Hematopoietic multipotent progenitor cell (in vitro differentiated cells): ENCODE measurements at places on chromosomes 4 and X.

DNA sequence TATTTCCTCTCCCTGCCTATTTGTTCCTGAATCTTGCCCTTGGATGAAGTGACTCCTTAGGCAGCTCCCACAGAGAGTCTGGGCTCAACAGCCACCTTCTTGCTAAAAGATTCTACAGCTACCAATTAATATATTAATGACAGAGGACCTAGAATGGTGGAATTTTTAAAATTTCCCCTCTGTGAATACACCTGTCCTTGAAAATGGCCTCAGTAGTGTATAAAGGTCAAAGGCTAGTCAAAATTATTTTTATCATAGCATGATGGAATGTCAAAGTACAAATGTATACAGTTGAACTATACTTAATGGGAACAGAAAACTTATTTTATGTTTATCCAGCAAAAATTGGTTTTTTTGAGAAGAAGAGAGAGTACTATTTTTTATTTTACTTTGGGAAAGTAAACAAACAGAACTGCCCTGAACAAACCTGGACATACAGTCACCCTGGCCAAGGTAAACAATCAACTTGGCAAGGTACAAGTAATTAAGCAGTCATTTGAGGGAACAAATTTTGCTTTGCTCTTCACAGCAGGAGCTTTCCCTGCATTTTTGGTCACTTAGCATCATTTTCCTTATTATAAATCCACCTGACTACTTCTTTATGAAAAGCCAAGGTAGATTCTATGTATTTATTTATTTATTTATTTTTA, 250.8 kb downstream of the INPP4B start:
- no peak for DNase-seq

DNA sequence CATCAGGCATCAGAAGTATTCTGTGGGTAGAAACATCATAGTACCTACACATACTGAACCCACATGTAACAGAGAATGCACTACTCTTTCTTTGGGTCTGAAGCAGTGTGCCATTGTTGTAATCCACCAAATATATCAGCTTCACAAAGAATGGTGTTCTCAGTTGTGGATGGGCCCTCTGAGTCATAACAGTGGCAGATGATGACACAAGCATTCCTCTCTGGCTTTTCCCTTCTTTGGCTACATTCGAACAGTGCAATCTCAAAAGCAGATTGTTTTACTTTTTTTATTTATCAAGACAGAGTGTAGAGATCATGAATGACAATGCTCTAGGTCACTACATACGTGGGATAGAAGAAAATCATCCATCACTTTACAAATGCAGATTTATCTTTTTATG, 247.2 kb upstream of the EPHA5 start:
- no peak for DNase-seq

DNA sequence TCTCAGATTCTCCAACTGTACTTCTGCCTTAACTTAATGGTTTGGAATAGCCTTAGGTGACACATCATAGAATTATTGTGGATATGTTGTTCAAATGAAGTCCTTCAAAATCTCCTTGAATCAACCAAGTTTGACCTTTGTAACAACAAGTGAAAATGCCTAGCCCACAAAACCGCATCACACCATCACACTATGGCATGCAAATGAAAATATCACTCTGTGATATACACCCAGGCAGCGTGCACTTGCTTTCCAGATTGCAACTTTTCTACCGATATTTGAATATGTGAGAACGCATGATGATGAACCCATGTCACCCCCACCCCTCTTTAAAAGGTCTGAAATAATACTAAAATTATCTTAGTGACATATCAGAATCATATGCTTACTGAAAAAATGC, 656.7 kb downstream of the GABRG1 start:
- no peak for DNase-seq

GRCh38 chr4:94156826-94157225, 50.8 kb upstream of the SMARCAD1 start:
- no peak for DNase-seq

DNA sequence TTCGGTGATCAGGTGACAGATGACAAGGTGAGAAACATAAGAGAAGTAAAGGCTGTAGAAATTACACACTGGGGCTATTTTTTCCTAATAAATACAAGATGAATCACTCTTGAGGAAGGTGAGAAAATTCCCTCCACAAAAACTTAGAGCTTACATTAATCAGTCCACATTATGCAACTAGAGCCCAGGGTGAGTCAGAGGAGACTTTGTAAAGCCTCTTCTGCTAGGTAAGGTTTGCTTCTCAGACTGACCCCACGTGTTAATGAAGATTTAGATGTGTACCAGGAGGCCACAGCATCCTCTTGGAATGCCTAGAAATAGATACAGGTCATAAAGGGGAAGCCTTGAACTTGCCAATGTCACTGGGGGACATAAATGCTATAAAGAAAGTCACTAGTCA, 396.0 kb upstream of the SMIM31 start:
- no peak for DNase-seq
